ENCODE measurements at places on chromosomes 5 and 9.

DNA sequence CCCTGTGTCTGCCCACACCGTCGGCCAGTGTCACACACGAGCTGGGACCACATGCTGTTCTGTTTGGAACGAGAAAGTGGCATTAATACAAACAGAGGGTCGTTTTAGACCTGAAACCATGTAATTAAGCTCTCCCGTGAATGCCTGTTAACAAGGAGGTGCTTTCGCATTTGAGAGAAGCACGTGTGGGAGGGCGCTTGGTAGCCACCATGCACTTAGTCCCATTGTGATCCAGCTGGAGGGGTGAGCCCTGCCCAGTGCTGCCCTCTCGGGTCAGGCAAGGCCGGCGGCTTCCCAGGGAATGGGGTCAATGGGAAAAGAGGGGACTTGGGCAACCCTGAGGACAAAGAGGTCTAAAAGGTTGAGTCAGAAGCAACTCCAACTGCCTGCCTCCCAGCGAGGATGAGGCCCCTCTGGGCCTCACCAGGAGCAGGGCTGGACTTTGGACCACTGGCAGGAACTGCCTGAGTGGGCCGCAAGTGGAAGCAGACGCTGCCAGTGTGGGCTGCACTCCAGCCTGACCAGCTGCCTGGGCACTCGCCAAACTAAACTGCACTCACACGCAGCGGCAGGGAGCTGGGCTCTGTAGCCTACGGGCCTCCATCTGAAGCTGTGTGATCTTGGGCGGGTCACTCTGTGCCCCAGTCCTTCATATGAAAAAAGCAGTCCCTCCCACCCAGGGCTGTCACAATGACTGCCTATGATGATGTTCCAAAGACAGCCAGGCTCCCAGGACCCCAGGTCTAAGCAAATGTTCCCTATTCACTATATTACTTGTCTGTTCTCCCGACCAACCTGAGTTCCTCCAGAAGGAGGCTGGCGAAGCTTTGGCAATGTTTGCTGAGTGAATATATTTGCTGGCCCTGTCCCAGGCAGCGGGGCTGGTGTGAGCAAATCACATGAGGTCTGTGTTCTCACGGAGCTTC, 195.7 kb downstream of the CDK5RAP2 start:
- H3K4me3 ChIP-seq, result no peak overlapping the region
- H3K27ac ChIP-seq, result no peak overlapping the region
- no peaks in the 10 kb centered on the region for H3K4me1 ChIP-seq
- no peak for DNase-seq
- no peaks in the 10 kb centered on the region for H3K36me3 ChIP-seq
- H3K27me3 ChIP-seq, result no peaks in the 10 kb centered on the region

- H3K27me3 ChIP-seq, result no peaks in the 10 kb centered on the region
- no peak for DNase-seq
- no peaks in the 10 kb centered on the region for H3K4me1 ChIP-seq
- peaks cover 15% of the 10 kb centered on the region for H3K36me3 ChIP-seq
Measured at GRCh38 chr9:130872912-130873503, 23.6 kb downstream of the QRFP start.

DNA sequence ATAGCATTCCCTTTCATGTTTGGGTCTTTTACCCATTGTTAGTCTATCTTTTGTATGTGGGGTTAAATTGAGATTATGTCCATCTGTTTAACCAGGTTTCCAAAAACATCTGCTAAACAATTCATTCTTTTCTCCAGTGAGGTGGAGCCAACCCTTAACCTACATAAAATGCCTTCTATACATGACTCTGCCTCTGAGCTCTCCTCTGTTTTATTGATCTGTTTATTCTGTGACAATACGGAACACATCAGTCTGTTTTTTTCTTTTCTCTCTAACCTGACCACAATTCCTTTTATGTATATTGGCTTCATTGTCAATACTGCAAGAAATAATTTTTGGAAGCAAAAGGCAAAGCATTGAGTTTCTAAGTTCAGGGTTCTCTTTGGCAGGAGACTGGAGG, 9.9 kb upstream of the ARL15 start:
- DNase-seq, result no peak
- no peak overlapping the region for H3K27ac ChIP-seq
- no peaks in the 10 kb centered on the region for H3K27me3 ChIP-seq
- H3K36me3 ChIP-seq, result no peaks in the 10 kb centered on the region
- H3K4me1 ChIP-seq, result no peaks in the 10 kb centered on the region
- no peak overlapping the region for H3K4me3 ChIP-seq

- DNase-seq, result no peak
- H3K27ac ChIP-seq, result no peak overlapping the region
- no peak overlapping the region for H3K4me3 ChIP-seq
- no peaks in the 10 kb centered on the region for H3K27me3 ChIP-seq
- H3K36me3 ChIP-seq, result no peaks in the 10 kb centered on the region
Measured at GRCh38 chr5:158780656-158781237, 319.0 kb downstream of the EBF1 start.

GRCh38 chr9:98485706-98486105, 223.0 kb downstream of the GABBR2 start:
- DNase-seq, result no peak
- H3K27me3 ChIP-seq, result no peaks in the 10 kb centered on the region
- no peak overlapping the region for H3K4me3 ChIP-seq
- no peak overlapping the region for H3K27ac ChIP-seq
- H3K36me3 ChIP-seq, result no peaks in the 10 kb centered on the region

DNA sequence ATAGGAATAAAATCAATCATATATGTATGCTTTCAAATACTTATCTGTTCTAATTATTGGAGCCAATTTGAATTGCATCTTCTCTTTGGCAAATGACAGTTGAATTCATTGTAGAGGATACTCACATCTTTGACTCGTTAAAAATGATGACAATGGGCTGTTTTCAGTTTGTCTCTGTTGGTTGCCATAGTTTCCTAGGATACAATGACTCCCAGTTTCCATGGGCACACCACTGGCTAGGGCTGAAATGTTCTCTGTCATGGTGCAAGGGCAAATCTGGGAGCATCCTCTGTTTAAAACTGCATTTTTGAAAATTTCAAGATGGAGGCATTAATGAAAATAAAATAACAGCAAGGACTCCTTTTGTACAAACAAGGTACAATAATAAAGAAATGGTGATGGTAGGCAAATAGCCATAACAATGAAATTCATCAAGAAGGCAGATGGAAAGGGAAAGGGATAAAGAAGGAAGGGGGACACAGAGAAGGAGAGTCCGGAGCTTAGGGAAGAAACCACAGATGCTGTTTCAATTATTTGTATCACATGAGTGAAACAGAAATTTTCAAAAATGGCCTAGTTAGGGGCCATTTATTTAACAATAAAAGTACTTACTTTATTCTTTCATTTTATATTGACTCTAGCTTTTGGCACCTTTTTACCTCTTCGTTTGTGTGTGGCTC, 378.8 kb upstream of the SEMA6A start:
- no peaks in the 10 kb centered on the region for H3K4me1 ChIP-seq
- H3K27ac ChIP-seq, result no peak overlapping the region

DNA sequence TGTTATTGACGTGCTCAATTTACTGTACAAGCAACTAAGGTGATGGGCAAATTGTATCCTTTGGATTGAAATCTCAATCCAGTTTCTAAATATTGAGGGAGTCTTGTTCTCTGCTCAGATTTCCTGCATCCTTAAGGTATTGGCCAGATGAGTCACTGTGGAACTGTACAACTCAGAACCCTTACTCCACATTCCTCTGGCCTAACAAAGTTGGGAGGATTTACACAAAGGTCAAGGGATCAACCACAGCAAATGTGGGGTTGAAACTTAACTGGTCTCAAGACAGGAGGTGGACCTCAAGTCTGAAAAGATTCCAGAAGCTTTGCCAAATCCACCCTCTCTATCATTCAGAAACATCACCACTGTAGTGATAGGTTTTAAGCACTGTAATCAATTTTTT, 81.5 kb upstream of the AGXT2 start:
- no peaks in the 10 kb centered on the region for H3K27me3 ChIP-seq
- DNase-seq, result no peak
- no peak overlapping the region for H3K27ac ChIP-seq
- H3K4me3 ChIP-seq, result no peak overlapping the region
- H3K36me3 ChIP-seq, result no peaks in the 10 kb centered on the region

- H3K4me3 ChIP-seq, result no peak overlapping the region
- no peak overlapping the region for H3K27ac ChIP-seq
- no peaks in the 10 kb centered on the region for H3K36me3 ChIP-seq
- no peaks in the 10 kb centered on the region for H3K4me1 ChIP-seq
- DNase-seq, result no peak
- no peaks in the 10 kb centered on the region for H3K27me3 ChIP-seq
Measured at GRCh38 chr9:103458826-103459225, 463.7 kb downstream of the CYLC2 start.

DNA sequence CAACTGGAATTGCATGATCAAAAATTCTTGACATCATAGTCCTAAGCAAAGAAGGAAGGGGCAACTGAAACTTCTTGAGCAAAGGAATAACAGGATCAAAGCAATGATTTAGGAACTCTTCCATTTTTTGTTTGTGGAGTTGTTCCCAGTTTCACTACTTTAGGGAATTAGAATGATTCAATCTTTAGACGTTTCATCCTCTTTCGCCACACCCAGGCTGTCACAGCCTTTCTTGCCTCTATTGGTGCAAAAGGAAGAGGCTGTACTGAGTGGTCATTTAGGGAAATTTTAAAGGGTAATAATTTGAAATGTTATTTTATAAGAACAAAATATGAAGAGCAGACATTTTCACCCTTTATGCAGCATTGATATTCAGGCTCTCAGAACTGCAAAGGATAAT, 1026.0 kb upstream of the ARRDC3 start:
- H3K4me3 ChIP-seq, result no peak overlapping the region
- H3K27me3 ChIP-seq, result no peaks in the 10 kb centered on the region
- DNase-seq, result no peak
- H3K4me1 ChIP-seq, result no peaks in the 10 kb centered on the region

- DNase-seq, result no peak
- no peaks in the 10 kb centered on the region for H3K27me3 ChIP-seq
- no peaks in the 10 kb centered on the region for H3K36me3 ChIP-seq
- no peaks in the 10 kb centered on the region for H3K4me1 ChIP-seq
- no peak overlapping the region for H3K4me3 ChIP-seq
Measured at GRCh38 chr5:147617191-147617606, 107.3 kb upstream of the DPYSL3 start.

GRCh38 chr5:98568336-98568735, 205.1 kb upstream of the RGMB start:
- no peak overlapping the region for H3K27ac ChIP-seq
- H3K4me3 ChIP-seq, result no peak overlapping the region
- H3K4me1 ChIP-seq, result no peaks in the 10 kb centered on the region
- no peaks in the 10 kb centered on the region for H3K27me3 ChIP-seq
- DNase-seq, result no peak

GRCh38 chr9:93601666-93602065, 25.3 kb downstream of the PHF2 start:
- H3K27me3 ChIP-seq, result no peaks in the 10 kb centered on the region
- no peak overlapping the region for H3K4me3 ChIP-seq

- H3K4me3 ChIP-seq, result no peak overlapping the region
- no peaks in the 10 kb centered on the region for H3K27me3 ChIP-seq
- H3K36me3 ChIP-seq, result no peaks in the 10 kb centered on the region
Measured at GRCh38 chr9:31393240-31393639, 991.2 kb upstream of the ACO1 start.

GRCh38 chr5:173901705-173902104, 13.6 kb downstream of the CPEB4 start:
- no peaks in the 10 kb centered on the region for H3K4me1 ChIP-seq
- H3K4me3 ChIP-seq, result no peak overlapping the region
- H3K36me3 ChIP-seq, result no peaks in the 10 kb centered on the region
- H3K27ac ChIP-seq, result no peak overlapping the region
- DNase-seq, result no peak

GRCh38 chr5:602466-603035, 9.6 kb upstream of the CEP72 start:
- no peaks in the 10 kb centered on the region for H3K4me1 ChIP-seq
- no peak for DNase-seq
- H3K27ac ChIP-seq, result no peak overlapping the region
- H3K36me3 ChIP-seq, result no peaks in the 10 kb centered on the region

- H3K27me3 ChIP-seq, result no peaks in the 10 kb centered on the region
- H3K4me3 ChIP-seq, result no peak overlapping the region
- peaks cover 9% of the 10 kb centered on the region for H3K4me1 ChIP-seq
- H3K27ac ChIP-seq, result no peak overlapping the region
- no peaks in the 10 kb centered on the region for H3K36me3 ChIP-seq
Measured at GRCh38 chr5:9947225-9947714, 302.4 kb downstream of the ATPSCKMT start.

GRCh38 chr5:135538261-135538660, 2.5 kb upstream of the NEUROG1 start:
- no peak for DNase-seq
- H3K4me3 ChIP-seq, result no peak overlapping the region
- no peaks in the 10 kb centered on the region for H3K4me1 ChIP-seq
- no peak overlapping the region for H3K27ac ChIP-seq

GRCh38 chr5:114369680-114370417, 8.0 kb downstream of the KCNN2 start:
- DNase-seq, result no peak
- H3K27ac ChIP-seq, result no peak overlapping the region
- H3K27me3 ChIP-seq, result no peaks in the 10 kb centered on the region

GRCh38 chr5:148540647-148541046, 113.7 kb downstream of the HTR4 start:
- H3K4me3 ChIP-seq, result no peak overlapping the region
- H3K27ac ChIP-seq, result no peak overlapping the region
- H3K27me3 ChIP-seq, result no peaks in the 10 kb centered on the region
- no peaks in the 10 kb centered on the region for H3K4me1 ChIP-seq
- DNase-seq, result peak; percentile 26
- H3K36me3 ChIP-seq, result no peaks in the 10 kb centered on the region

DNA sequence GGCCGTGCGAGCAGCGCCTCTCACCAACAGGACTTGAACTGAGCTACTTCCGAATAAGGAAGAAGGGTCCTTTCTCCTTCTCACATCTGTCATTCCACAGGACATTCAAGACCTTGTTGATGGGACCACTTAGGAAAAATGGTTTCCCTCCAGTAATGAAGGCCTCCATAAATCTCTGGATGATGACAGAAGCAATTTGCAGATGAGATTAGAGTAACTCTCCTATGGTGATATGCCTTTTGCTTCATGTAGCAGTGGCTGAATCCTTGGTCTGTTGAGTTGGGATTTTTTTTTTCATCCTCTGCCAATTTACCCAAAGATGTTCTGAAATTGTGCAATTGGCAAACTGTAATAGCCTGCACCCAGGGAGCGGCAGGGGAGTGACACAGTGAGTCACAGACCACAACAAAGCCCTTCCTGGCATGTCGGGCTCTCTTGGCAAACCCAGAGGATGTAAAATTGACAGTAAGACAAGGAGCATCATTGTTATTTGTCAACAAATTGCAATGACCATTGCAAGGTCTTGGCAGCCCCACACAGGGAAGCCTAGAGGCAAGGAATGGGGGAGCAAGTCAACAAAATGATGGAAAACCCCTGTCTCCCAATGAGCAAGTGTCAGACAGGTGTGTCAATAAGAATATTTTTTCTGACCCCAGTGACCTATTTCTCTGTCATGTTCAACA, 275.9 kb downstream of the ACTL7B start:
- no peaks in the 10 kb centered on the region for H3K36me3 ChIP-seq
- no peak overlapping the region for H3K27ac ChIP-seq
- H3K4me1 ChIP-seq, result no peaks in the 10 kb centered on the region
- no peaks in the 10 kb centered on the region for H3K27me3 ChIP-seq

GRCh38 chr5:138360941-138361452, 8.5 kb downstream of the KDM3B start:
- H3K27ac ChIP-seq, result no peak overlapping the region
- H3K4me1 ChIP-seq, result no peaks in the 10 kb centered on the region
- H3K27me3 ChIP-seq, result no peaks in the 10 kb centered on the region
- H3K36me3 ChIP-seq, result no peaks in the 10 kb centered on the region
- no peak overlapping the region for H3K4me3 ChIP-seq

- H3K4me3 ChIP-seq, result no peak overlapping the region
- no peaks in the 10 kb centered on the region for H3K4me1 ChIP-seq
- no peaks in the 10 kb centered on the region for H3K27me3 ChIP-seq
- DNase-seq, result no peak
Measured at GRCh38 chr5:139481122-139481533, 1.4 kb downstream of the STING1 start.
